HepG2 (cell line): ENCODE measurements at places on chromosomes 2 and 18. TPM values are rescaled to one million over a fixed set of nuclear protein-coding genes. Genes with fewer than 3 reads are reported as not detected.

- no peak for DNase-seq
Measured at GRCh38 chr2:10475221-10475722, 27.1 kb upstream of the ODC1 start.

CTAGE1 gene
- 0.02 TPM in 1 of 2 replicates, not detected in the other for total RNA-seq

KIF5C gene
- 0.15 TPM in 2 replicates for total RNA-seq

- no peak for DNase-seq
Measured at GRCh38 chr2:225002656-225003045, 39.6 kb downstream of the DOCK10 start.

DNA sequence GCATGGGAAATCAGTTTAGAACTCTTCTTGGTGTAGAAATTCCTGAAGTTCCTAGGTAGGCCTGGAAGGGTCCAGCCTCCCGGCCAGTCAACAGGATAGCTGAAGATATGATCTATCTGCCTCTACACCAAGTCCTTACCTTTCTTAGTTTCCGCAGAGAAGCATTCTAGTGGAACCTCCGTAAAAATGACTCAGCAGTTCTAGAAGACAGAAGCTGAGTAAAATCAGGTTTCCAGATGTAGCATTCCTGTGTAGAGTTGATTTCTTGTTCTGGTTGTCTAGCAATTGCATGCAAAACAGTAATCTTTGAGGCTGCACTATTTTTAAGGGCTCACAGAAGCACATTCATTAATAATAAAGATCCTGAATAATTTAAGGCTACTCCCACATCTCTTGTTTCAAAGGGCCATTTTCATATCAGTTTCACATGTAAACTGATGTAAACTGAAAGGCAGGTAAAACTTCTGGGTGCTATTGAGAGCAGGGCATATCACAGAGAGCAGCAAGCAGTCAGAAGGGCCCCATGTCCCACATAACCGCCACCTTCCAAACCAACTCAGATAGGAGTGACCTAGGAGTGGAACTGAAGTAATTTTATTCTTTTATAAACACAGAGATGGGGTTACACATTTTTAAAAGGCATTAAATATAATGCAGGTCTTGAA lies 3.2 kb upstream of the DYTN start:
- no peak for DNase-seq

DNA sequence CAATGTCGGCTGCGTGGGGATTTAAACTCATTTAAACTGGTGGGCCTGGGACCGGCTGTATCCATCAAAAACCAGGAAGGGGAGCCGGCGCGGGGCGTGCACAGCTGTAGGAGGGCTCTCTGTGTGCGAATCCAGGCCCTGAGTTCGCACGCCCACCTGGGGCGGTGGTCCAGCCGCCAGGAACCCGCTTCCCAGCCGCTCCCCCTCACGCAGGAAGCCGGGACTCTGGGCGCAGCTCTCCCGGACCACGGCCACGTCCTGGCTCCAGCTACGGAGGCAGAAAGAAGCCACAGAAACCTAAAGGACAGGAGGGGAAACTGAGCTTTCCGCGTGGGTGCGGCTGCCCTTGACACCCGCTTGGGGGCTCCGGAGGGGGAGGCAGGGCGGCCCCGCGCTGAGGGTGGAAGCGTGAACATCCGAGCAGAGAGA lies 80.6 kb downstream of the GFPT1 start:
- no peak for DNase-seq
